ENCODE measurements at places on chromosomes 7 and 10.

DNA sequence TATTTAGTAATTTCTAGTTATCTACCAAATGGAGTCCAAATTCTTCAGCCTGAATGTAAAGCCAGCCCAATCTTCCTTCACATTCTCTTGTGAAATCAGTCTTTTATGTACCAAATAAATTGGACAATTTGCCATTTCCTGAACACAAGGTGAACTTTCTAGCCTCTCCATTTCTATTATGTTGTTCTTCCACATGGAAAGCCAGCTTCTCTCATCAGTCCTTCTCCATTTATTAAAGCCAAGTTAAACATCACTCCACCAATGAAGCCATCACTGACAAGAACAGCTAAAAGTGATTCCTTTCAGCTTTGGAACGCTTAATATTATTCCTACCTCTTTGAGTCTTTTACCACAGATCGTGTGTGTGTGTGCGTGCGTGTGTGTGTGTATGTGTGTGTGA lies 88.4 kb downstream of the VPS41 start:
- DNase-seq: no peak

- no peak for DNase-seq
Measured at GRCh38 chr7:152050547-152050971, 25.1 kb downstream of the GALNT11 start.

- no peak for DNase-seq
Measured at GRCh38 chr7:110311556-110311955, 779.4 kb upstream of the LRRN3 start.

GRCh38 chr10:3054183-3054850 lies 13.0 kb upstream of the PFKP start:
- no peak for DNase-seq

DNA sequence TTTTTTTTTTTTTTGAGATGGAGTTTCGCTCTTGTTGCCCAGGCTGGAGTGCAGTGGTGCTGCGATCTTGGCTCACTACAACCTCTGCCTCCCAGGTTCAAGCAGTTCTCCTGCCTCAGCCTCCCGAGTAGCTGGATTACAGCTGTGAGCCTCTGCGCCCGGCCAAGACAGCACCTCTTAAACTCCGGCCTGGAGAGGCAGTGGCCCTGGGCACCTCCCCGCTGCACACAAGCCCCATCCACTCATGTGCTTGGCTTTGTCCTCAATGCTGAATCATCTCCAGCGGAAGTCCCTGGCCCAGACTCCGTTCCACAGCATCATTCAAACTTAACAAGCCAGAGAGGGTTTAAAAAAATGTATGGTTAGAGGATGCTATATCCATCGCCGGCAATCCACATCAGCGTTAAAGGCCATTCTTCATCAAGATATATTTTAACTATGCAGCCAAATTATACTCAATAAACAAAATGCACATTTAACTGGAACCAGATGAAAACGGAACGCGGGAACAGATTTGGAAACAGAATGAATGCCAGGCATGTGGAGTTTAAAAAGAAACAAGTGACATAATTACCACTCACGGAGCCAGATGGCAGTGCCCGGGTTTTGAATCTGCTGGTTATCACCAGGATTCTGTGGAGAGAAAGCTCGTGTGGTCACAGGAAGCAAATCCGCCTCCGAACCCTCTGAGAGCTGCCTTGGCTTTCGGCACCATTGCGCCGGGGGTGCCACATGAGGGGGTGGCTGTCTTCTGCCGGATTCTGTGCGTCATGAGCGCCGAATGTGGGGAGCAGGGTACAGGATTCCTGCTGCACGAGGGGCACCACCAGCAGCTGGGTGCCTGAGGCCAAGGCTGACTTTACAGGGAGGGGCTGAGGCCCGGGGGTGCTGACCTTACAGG lies 45.6 kb upstream of the CFAP46 start:
- no peak for DNase-seq

- DNase-seq: no peak
Measured at GRCh38 chr10:70594161-70594560, 8.4 kb downstream of the PRF1 start.

All from activated naive CD8-positive, alpha-beta T cell treated with anti-CD3 and anti-CD28 coated beads, Interleukin-2, amount 50 U/mL, for 16 hours (primary cell).